ENCODE measurements at places on chromosomes 6 and 20.

GRCh38 chr6:21213492-21213891 lies 380.1 kb upstream of the SOX4 start:
- DNase-seq, result no peak

GRCh38 chr6:125480571-125480970 lies 178.8 kb upstream of the HDDC2 start:
- no peak for DNase-seq

DNA sequence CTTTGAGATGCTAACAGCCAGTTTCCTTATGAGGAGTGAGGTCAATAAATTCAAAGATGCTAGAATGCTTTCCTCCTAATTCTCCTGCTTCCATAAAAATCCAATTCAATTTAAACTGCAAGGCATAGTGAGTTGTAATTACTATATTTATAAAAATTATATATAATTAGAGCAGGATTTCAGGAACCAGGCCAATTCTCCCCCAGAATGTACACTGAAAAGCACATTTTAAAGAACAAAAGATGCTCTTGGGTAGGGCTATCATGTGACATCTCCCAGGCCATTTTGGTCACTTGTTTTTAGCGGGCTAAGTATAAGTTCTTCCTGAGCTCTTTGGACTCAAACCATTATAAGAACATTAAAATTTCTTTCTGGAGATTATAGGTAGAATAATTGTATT lies 195.7 kb upstream of the KCNG1 start:
- DNase-seq, result no peak

DNA sequence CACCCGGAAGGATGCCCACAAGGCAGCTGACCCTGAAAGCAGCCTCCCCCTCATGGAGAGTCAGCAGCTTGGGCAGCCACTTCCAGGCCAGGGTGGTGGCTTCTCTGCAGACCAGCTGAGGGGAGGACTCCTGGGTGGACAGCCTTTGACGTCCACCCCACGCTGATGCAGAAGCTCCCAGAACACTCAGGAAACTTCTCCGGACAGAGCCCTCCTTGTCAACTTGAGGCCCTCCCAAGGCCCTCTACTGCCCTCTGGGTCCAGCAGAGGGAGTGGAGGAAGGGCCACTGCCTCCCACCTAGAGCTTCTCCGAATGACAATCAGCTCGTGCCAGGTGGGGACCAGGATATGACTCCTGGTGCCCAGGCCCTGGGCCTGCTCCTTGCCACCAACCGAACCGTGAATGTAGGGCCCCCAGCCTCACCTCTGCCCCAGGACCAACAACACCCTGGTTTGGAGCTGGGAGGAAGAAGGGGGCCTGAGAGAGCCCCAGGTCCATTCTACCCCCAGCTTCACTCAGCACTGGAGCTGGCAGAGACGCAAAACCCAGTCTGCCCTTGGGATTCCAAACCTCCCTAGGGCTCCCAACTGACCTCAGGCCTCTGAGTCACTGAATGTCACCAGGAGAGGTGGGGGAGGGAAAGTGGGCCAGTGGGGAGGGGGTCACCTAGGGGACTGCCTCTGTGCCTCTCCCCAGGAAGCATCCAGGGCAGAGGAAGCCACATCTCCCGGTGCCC lies 10.9 kb upstream of the SLC22A7 start:
- DNase-seq, result no peak

DNA sequence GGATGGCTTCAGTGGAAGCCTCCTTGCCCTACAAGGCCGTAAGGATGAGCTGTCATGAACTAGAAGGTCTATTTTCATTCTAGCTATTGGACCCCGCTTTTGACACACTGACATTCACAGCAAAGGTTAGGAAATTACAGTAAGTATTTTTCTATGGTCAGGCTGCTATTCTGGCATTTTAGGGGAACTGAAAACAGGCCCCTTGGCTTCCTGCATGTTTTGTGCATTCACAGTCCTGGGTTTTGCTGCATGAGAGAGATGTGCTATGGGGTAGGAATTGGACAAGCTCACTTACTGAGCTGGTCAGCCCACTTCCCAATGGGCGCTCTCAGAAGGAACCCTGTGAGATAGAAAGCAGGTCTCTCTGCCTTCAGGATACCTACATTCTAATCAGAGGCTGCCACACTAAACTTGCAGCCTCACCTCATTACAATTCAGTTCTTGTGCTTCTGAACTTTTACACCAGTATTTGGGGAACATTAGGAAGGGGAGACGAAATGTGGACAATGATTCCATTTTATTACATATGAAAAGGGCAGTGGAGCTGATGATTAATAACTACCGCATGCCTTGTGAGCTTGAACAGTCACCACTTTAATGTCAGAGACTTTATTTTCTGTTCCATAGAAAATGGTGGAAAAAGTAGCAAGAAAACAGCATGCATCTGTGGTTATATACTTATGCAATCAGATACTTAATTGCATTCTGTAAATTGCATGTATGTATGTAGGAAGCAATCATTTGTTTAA lies 86.6 kb upstream of the TAB2 start:
- no peak for DNase-seq

GRCh38 chr6:41937861-41938574 lies 3.6 kb downstream of the CCND3 start:
- DNase-seq, result no peak

- DNase-seq, result no peak
Observed at GRCh38 chr6:143507358-143508145, 4.0 kb downstream of the FUCA2 start.

DNA sequence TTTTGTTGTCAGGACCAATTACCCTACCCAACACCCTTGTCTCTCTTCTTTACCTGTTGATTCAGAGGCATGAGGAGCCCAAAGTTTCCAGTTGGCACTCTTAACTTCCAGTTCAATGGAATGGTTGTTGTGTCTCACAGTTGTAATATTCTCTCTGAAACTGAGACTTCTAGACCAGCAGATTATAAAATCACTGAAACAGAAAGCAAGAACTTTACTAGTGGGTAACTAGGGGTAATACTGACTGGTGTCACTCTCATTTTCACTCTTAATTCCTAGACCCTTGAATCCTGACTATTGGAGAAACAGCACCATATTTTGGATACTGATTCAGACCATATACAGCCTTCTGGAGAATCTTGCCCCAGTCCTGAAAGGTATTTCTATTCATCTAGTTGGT lies 140.2 kb upstream of the MMS22L start:
- DNase-seq, result no peak

DNA sequence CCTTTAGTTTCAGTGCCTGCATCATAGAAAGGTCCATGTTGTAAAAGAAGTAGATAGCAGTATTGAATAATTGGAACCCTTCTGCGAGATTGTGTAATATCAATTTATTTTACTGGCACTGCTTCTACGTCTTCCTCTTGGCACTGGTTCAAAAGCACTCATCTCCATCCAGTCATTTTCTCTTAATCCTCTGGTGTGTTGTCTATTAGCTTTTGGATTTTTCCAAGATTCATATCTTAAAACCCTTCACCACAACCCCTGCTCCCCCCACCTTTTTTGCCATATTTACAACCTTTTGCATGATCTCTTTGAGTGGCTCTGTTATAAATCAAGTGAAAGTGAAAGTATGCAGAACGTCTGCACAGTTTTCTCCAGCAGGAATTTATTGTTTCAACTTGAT lies 76.6 kb upstream of the HSF2 start:
- no peak for DNase-seq

- no peak for DNase-seq
Observed at GRCh38 chr20:1906361-1907051, 11.3 kb downstream of the SIRPA start.

All from NCI-H1694 (cell line).